ENCODE measurements at places on chromosomes 2 and 18. TPM values are rescaled to one million over a fixed set of nuclear protein-coding genes. Genes with fewer than 3 reads are reported as not detected.

GRCh38 chr2:205889114-205889513, 196.9 kb downstream of the INO80D start:
- no peak for DNase-seq

- no peak for DNase-seq
These were observed at the start of gene EGR4 for GRCh38 chr2:73293534-73294171. EGR4 (minus strand) TSS chr2:73293548; CDS start chr2:73293317, 231 bp downstream.

OTOF gene
- total RNA-seq = not detected

DNA sequence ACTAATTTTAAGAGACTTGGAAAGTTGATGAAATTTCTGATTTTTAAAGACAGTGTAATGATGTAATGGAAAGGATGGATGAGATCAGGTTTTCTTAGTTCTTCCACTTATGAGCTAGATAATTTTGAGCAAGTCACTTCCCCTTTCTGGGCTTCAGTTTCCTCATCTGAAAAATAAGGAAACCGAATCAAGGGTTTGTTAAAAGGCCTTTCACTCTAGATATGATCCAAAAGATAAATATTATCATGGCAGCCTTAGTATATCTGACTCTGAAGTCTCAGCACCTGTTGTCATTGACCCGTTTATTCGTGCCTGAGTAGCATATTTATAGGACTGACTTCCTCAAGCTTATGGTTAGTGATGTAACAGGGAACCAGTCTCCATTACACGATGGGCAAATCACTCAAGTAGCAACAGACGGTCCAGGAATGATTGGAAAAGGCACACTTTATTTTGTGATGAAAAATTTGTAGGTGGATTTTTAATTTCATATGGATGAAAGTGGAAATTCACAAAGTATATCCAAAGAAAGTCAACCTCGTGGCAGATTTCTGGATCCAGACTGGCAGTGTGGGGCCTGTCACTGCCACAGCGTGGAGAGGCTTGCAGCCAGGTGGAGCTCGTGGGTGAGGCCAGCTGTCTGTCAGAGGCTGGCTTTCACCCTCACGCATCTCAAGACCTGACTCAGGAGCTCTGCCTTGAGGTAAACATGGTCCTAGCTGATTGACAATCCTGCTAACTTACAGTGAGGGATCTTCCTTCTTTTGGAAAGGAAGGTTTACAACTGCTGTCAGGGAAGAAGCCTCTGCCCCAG, 137.9 kb upstream of the CXCR4 start:
- no peak for DNase-seq

- DNase-seq = no peak
These were observed 529.7 kb downstream of the SATB2 start for GRCh38 chr2:198928026-198928425.

DNA sequence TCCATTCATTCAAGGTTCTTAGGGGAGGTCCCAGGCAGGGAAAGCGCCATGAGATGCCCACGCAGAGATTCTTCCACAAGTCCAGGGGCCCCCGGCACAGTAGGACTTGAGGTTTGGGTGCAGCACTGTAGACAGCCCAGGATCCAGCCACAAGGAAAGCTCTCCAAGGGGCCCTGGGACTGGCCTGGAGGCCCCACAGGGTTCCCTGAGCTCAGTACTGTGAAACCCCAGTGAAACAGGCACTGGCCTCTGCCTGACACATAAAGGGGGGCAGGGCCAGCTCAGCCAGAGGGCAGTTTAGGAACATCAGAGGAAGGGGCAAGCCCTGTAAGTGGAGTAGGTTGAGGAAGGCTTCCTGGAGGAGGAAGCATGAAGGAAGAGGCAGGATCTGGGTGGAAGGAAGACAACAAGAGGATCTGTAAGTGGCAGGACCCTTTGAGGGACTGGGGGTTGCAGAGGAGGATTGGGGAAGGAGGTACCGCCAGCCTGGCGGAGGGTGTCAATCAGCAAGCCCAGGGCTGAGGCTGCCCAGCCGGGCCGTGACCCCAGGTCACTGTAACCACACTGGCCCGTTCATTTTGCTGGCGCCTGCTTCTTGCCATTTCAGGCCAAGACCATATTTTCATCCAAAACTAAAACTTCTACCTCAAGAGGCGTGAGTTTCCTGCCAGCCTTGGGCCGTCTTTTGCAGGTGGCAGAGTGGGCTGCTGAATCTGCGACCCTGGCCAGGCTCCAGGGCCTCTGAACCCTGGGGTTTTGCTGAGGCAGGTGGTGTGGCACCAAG, 175.2 kb downstream of the SMAD7 start:
- no peak for DNase-seq

C2orf80 gene
- not detected for total RNA-seq

GRCh38 chr2:55371376-55371775, 48.3 kb downstream of the CCDC88A start:
- DNase-seq = no peak

DNA sequence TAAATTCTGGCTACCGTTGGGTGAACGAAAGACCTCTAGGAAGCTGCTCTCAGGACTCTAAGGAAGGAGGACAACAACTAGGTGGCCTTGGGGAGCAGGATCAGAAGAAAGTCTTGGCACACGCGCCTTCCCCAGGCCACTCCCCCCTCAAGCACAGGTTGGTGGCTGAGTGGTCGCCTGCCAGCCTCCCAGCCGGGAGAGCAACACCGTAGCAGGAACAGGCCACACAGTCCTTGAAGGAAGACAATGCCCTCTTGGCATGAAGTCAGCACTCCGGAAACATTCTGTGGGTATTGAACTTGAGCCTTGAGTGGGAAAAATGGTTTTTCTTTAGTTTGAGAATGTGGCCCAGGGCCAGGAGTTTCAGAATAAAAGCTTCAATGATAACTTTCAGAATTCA, 87.4 kb upstream of the AGAP1 start:
- no peak for DNase-seq

GPC1 gene
- 37.8 TPM for total RNA-seq

GRCh38 chr2:74461187-74462053, 3.2 kb downstream of the WBP1 start:
- DNase-seq = no peak

DNA sequence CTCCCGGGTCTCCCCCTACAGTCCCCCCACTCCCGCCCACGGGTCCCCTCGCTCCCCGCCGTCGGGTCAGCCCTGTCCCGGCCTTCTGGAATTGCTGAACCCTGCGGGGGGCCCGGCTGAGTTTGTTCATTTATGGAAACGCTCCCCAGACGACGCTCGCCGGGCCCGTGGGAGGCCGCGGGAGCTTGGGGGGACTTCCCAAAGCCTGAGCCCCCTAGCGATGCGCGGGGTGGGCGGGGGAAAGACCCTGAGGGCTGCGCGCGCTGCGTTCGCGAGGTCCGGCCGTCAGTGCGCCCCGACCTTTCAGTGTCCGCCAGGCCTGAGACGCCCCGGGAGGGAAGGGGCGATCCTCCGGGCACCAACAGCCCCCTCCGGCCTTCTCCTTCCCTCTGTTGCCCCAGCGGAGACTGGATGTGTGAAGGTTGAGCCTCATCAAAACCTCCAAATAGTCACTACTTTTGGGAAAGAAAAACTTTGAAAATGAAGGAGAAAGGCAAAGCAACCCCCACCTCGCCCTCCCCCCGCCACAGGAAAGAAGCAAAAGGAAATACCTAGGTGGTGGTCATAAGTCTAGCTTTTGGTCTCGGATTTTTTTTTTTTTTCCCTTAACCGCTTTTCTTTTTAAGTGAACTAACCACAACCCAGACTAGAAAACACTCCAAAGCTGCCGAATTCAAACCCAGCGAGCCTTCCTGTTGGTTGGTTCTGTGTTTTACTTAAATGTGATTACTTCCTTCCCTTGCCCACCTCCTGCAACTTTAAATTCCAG, 509 bp upstream of the CYS1 start:
- no peak for DNase-seq

Measured in omental fat pad (tissue), 4 donors.